ENCODE measurements at places on chromosomes 7 and 10.

DNA sequence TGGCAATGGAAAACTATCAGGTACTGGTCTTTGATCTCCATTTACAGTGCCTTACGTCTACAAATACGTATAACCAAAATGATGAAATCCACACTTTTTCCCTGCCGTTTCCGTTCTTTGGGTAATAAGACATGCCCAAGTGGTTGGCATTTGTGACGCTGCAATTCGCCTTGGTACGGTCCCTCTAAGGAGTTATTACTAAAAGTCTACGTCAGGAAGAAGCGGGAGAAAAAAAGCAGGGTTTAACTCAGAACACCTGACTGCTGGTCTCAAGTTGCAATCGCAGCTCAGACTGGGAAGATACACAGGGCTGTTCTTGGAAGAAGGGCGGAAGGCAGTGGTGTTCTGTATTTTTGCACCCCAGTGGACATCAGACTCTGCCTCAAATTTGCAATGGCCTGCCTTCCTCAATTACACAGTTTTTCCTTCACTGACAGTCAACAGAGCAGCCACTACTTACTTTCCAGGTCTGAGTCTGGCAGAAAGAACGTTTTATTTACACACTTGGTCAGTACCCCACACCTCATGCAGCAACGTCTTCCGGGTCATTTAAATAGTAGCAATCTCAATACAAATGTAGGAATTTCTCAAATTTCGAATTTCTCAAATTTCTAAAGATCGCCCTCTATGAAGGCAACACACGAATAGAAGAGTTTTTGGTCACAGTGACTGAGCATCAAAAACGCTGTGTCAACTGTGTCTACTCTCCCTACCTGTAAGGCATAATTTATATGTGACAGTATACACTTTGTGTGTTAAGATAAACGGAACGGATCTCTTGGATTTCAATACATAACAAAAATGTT lies 2.1 kb downstream of the BAIAP2L1 start:
- no peak for DNase-seq

- DNase-seq = no peak
Measured at GRCh38 chr10:93991596-93992284, 2.0 kb upstream of the PLCE1 start.

DNA sequence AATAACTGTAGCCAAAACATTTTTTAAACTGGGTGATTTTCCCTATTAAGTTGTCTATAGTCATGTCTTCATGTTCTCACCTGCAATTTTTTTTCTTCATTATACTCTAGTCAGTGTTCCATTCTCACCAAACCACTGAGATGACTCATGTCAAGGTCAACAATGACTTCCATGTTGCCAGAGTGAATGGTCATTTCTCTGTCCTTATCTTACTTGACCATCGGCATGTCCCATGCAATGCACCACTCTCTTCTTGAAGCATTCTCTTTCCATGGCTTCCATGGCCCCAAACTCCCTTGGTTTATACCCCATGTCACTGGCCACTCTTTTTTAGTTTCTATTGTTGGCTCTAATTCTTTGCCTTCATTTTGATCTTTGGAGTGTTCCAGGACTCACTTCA lies 173.9 kb downstream of the PPP1R17 start:
- DNase-seq = no peak

GRCh38 chr7:50940621-50941020 lies 157.9 kb upstream of the GRB10 start:
- DNase-seq = no peak

DNA sequence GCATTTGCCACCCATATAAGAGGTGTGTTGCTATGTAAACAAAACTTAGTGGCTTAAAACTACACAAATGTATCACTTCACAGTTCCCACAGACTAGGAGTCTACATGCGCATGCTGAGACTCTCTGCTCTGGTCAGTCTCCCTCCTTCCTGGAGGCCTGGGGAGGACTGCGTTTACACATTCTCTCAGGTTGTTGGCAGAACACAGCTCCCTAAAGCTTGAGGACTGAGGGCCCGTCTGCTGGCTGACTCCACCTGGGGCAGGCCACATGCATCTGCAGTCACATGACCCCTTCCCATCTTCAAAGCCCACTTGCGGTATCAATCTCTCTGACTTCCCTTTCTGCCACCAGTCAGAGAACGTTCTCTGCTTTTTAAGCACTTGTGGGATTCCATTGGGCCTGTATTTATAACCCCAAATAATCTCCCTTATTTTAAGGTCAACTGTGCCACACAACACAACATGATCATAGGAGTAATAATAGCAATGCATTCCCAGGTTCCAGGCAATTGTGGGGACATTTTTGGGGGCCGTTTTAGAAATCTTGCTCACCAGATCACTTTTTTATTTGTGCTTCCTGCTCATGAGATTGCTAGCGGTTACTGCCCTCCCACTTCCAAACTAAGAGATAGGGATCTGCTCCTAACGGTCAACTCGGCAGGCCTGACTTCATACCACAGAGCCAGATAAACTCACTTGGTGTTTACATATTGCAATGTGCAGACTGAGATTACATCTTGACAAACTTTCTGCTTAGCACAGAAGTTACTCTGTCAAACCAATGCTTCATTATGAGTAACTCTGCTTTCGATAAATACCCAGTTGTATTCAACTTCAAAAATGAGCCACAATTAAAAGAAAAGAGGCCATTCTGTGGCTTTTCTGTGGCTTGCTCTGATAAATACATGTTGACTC lies 96.3 kb downstream of the ALOX5 start:
- DNase-seq = no peak

DNA sequence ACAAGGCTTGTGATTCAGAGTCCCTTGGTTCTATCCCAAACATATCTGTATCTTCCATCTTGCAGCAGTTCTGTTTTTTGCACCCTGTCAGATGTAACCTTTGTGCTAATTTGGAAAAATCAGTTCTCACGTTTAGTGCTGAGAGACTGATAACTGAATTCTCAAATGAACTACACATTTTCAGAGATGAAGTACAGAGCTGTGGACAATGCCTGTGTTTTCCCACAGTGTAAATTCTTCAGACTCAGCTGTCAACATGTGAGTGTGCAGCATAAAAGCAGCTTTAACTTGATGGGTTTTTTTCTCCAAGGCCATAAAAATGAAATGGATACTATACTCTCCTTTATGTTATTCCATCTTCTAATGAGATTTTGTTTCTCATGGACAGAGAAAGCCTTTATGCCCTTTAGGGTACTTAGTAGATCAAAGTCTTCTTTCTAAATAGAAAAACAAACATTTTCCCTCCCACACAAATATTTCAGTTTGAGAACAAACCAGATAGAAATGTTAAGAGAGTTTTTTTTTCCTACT lies 150.9 kb downstream of the SEMA3A start:
- no peak for DNase-seq

DNA sequence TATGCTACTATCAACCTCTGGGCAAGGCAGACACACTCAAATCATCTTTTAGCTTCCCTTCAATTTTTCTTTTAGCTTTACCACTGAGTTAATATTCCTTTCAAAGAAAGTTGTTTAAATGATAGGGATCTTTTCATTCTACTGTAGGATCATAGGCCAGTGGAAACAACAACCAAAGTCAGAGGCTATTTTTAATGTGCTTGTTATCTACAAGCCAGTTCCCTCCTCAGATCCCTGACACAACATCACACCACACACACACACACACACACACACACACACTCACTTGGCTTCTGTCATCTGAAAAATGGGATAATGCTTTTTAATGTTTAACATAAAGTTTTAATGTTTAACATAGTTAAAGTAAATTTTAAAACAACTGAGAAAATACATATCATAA lies 106.7 kb upstream of the CAV2 start:
- DNase-seq = no peak

GRCh38 chr10:128022261-128023196 lies 103.7 kb downstream of the MKI67 start:
- no peak for DNase-seq

DNA sequence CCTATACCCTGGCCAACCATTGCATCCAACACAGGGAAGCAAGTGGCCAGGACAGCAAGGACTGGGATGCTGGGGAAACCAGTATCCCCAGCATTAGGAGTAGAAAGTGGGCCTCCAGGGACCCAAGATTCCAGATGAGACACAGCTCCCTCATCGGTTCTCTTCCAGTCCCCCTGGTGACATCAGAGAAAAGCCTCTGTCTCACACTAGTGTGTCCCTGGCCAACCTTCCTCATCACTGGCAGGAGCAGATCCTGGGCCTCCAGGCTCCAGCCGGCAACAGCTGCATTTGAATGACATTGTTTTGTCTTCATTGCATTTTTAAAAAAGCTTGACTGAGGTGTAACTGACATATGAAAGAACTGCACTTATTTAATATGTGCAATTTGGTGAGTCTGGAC lies 177.3 kb upstream of the LYZL2 start:
- no peak for DNase-seq

- no peak for DNase-seq
Measured at GRCh38 chr10:50402466-50402865, 151.2 kb upstream of the ASAH2 start.

- no peak for DNase-seq
Measured at GRCh38 chr7:46291050-46291438, 370.0 kb upstream of the IGFBP3 start.

- DNase-seq = no peak
Measured at GRCh38 chr7:78787854-78788253, 665.6 kb downstream of the MAGI2 start.

- DNase-seq = no peak
Measured at GRCh38 chr7:140570120-140570519, 70.5 kb downstream of the DENND2A start.

DNA sequence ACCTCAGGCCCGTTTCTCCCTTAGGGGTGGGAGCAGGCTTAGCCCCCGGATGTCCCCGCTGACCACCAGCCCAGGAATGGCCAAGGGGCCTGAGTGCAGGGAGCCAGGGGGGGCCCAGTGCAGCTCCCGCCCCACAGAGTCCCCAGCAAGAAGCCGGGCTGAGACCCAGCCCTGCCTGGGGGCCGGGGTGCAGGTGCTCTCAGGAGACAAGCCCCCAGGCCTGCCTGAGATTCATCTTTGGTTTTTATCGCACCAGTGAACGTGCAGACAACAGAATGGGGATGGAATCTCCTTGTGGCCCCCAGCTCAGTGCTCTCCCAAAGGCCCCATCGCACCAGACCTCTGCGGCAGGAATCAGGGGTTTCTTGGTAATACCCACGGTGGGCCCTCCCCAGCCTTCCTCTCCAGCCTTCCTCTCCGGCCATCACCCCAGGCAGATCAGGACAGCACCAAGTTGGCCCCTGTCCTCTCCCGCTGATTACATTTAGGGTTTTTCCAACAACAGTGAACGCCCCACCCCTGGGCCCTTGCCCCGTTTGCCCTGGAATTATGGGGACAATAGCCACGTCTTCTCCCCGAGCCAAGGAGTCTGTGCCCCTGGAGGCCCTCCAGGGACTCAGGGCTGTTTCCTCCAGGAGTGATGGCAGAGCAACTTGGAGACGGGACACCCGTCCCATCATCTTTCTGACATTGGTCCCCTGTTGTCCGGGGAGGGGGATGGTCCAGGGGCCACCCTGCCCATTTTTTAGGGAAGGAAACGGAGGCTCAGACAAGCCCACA lies 22.4 kb downstream of the ADAP1 start:
- no peak for DNase-seq

GRCh38 chr7:146375170-146375569 lies 258.6 kb downstream of the CNTNAP2 start:
- DNase-seq = no peak

GRCh38 chr10:112832361-112832878 lies 117.6 kb upstream of the TCF7L2 start:
- DNase-seq = no peak

GRCh38 chr10:18647151-18647550 lies 4.2 kb downstream of the NSUN6 start:
- no peak for DNase-seq

DNA sequence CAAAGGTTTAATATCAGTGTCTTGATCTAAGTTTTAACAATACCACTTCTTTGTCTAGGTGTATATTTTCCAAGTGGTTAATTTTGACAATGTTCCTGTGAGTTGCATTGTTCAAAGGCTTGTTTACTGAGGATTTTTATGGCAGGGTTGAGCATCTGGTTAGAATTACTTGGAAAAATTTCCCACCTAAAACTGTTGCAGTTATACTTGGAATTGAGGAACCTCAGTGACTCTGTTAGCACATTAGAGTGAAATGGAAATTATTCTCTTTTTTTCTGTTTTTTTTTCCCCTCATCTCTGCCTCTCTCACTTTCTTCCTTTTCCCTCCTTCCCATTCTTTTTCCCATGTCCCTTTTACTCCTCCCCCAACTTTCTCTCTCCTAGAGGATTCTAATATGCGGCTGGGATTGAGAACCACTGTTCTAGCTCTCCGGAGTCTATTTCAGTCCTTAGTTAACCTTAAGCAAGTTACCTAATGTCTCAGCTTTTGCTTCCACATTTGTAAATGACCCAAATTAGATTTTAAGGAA lies 107.0 kb downstream of the PODXL start:
- DNase-seq = no peak

DNA sequence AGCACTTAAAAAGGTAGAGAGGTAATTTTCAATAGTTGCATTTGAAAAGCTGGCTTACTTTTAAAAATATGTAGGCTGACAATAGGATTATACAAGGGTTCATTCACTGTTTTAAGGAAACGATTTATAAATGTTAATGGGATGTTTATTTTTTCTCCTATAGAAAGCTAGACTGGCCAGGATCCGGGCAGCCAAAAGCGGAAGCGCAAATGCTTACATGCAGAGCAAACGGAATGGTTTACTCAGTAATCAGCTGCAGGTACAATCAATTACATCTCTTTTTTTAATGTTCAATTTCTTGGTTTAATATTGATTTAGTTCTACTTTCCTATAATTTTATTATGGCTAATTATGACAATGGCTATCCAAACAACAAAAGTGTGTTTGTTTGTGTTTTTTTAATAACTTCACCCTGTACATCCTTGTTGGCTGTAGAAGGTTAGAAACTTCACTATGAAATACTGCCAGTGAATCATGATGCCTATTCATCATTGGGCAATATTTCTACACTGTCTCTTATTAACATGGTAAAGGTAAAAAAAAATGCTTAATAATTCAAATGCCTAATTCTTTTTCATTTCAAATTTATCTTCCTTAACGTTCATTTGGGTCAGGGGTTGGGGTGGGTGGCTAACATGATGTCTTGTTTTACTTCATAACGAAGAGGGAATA lies 116.4 kb downstream of the TSPAN12 start:
- no peak for DNase-seq

DNA sequence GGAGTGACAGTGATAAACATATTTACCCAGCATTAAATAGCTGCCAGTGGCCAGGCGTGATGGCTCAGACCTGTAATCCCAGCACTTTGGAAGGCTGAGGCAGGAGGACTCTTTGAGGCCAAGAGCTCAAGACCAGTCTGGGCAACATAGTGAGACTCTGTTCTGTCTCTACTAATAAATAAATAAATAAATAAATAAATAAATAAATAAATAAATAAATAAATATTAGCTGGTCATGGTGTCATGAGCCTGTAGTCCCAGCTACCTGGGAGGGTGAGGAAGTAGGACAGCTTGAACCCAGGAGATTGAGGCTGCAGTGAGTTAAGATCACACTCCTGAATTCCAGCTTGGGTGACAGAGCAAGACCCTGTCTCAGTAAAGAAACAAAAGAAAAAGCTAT lies 384.0 kb upstream of the ADARB2 start:
- no peak for DNase-seq

- no peak for DNase-seq
Measured at GRCh38 chr7:24713039-24713793, 44.0 kb downstream of the GSDME start.

Measured in D721Med (cell line).